Fibroblast of skin of scalp (primary cell): ENCODE measurements at places on chromosomes 1 and 21.

GRCh38 chr1:233367057-233367803 lies 39.7 kb downstream of the MAP3K21 start:
- no peak for DNase-seq

DNA sequence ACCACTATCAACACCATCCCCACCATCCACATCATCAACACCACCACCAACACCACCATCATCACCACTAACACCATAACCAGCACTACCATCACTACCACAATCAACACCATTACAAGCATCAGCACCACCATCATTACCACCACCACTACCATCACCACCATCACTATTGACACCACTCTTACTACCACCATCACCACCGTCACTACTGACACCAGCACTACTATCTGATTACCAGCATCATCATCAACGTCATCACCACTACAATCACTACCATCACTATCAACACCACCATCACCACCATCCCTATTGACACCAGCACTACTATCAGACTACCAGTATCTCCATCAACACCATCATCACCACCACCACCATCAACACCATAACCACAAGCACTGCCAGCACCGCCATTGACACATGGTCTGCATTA lies 106.1 kb upstream of the RUNX3 start:
- no peak for DNase-seq

- DNase-seq, result peak; percentile 19
Observed at GRCh38 chr1:151612501-151613281, 841 bp downstream of the SNX27 start.

DNA sequence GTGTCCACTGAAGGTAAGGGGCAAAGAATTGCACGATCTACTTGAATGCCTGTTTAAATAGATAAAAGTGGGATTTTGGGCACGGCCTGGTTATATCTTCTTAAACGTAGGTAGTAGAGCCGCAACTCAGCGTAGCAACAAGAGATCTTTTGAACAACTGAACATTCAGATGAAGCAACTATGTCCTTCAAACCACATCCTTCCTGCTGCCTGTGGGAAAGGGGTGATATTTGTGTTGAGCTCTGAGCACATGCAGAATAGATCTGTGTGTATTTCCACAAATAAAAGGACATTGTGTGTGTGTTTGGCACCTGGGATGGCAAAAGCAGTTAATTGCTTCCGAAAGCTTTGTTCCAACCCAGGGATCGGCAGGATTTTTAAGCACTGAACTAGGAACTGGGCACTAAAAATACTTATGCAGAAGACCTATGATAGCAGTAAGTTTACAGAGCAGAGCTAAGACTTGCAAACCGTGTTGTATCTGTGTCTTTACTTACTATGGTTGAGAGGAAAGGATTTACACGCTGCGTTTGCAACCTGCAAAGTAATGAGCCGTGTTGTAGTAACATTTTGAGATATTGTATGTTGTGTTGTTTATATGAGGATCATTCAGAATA lies 333.4 kb downstream of the CHRM3 start:
- no peak for DNase-seq

GRCh38 chr1:26417111-26417759 lies 6.6 kb downstream of the LIN28A start:
- peak; percentile 51 for DNase-seq

DNA sequence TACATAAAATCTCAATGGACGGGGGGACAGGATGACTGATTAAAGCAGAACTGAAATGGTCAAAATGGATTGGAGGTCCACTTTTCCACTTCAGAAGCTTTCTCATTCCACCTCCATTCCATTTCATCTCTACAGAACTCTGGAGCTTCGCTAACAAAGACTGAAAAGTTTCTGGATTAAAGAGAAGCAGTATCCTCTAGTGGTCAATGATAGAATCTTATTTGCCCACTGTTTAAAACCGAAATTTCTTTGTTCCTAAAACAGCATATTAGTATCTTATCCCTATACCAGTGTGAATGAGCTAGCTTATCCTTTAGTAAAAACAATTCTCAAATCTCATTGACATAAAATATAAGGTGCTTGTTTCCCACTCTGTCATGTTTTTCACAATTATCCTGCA lies 890.6 kb downstream of the KCNT2 start:
- peak; percentile 53 for DNase-seq

DNA sequence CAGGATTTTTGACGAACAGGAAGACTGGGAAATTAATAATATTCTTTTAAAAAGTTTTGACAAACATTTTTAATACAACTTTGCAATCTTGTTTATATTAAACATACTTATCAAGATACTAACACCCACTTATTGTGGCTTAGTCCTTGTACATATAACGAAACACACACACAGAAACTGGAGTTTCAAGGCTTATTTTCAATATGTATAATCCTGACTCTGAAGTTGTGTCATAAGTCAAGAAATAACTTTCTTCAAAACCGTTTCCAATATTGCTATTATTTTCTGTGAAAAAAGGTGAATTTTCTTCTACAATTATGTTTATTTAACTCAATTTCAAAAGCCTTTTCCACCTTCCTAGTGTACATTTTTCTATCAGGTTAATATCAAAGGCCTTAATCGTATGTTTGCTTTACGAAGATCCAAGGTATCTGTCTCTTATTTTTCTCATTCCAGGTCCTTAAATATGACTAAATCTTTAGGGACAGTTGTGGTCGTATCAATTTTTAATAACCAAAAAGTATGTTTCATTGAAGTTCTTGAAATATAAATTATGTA lies 1.8 kb downstream of the CDKN2C start:
- no peak for DNase-seq

DNA sequence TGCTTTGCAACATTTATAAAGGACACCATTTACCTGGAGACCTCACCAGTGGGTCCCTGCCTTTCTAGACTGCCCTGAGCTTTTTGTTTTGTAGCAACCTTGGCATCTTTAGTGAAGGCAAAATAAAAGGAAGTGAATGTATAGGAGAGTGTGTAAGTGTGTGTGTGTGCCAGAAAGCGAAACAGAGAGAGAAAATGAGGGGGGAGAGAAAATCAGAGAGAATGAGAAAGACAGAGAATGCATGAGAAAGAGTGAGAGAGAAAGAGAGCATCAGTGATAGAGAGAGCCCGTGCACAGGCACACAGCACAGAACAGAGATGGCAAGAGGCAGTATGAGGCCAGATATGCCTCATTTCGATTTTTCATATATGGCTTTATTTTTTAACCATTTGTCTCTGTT lies 57.5 kb downstream of the HSD3B1 start:
- DNase-seq, result no peak

- DNase-seq, result no peak
Observed at GRCh38 chr1:211739671-211740411, 64.4 kb upstream of the NEK2 start.

- DNase-seq, result peak; percentile 94
Observed at GRCh38 chr1:159881622-159882526, 18.1 kb downstream of the CFAP45 start.

DNA sequence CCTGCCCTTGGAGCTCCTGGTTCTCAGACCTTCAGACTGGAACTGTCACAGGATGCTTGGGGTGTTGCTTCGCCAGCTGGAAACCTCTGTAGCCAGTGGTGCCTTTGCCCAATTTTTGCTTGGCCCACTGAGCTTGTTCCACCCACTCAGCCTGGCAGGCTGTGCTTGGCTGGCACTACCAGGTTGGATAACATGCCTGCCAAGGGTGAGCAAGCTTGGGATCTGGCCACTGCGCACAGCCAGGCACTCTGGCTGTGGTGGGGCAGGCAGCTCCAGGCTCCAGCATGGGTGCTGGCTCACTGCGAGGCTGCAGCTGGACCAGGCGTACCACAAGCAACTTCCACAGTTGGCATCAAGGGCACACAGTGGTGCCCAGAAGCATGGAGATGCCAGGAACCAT lies 967.8 kb upstream of the NCAM2 start:
- no peak for DNase-seq

DNA sequence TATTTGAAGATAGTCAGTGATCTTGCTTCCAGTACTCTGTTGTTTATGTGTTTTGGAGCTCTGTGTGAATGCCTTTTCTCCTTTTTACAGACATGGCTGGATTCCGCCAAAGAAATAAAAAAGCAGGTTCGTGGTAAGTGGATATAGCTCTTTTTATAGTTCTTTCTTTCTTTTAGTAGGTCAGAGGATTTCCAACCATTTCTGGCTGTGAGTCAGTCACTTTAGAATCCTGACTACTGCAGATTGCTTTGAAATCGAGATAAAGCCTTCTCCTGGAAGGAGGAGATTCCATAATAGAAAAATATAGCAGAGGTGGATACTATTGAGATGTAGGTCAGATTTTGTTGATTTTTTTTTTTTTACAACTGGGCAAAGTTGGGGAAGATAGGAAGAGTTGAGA lies 97.4 kb downstream of the EPB41 start:
- no peak for DNase-seq

GRCh38 chr1:203629507-203630082 lies 3.0 kb downstream of the ATP2B4 start:
- DNase-seq, result peak; percentile 52

DNA sequence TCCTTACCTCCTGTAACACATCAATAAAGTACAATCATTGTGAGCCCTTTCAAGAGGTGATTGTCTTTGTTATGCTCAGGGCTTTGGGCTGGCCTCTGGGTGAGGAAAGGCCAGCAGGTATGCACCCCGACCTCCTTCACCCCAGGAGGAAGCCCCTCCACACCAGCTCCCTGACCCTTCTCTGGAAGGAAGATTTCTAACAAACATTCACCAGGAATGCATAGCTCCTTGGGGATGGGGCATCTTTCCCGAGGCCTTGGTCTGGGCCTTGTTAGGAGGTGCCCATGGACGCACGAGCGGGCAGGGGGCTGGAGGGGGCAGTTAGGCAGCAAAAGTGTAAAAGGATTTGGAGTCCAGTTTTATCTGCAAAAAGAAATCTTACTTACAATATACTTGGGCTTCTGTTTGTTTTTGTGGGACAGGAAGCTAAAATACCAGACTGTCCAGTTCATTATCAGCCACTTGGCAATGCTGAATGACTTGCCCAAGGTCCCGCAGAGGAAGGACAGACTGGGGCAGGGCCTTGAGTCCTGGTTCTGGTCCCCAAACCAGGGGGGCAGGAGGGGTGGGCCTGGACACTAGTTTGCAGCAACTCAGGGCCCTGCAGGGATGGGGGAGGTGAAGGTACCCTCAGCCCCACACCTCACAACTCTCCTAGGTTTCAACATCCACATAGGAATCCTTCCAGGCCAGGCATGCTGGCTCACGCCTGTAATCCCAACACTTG lies 10.1 kb downstream of the ZC3H12A start:
- DNase-seq, result no peak

- DNase-seq, result no peak
Observed at GRCh38 chr1:113674591-113674990, 84.7 kb downstream of the PHTF1 start.

DNA sequence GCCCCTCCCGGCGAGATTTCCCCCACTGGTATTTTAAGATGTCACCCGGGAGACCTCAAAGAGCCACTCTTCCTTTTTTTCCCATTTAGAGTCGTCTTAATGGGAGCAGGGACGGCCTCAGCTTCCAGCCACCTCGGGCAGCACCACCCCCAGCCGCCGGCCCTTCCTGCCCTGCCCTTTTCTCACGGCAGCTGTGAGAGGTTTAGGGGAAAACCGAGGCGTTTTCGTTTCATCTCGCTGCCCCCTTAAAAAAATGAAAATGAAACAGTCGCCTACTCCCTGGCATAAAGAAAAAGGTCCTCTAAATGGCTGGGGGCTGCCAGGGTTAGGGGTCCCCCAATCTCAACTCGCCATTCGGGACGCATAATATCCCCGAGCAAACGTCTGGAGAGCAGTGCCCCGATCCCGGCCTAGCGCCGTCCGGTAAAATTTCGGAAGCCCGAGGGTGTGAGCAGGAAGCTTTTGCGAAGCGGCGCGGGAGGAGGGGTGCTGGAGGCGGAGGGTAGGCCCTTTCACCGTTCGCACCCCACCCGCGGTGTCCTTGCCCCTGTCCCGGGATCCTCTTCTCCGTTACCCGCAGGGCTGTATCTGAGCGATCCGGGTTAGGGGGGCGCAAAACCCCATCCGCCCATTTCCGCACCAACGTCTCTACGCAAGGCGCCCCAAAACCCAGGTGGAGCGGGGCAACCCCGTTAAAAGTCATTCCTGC lies 1.2 kb downstream of the RUNX3 start:
- no peak for DNase-seq

DNA sequence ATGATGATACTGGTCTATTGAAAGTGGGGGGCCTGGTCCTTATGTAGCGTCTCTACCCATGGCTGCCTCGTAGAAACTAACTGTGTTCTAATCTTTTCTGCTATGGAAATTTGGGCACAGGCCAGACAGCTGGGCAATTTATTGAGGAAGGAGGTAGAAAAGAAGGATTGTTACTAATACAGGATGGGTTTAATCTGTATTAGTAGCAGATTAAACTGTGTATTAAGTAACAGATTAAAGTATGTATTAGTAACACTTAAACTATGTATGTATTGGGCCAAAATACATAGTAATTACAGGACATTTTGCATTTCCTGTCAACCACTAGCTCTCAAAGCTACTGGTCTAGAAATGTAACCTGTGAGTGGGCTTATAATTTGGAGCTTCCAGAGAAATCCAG lies 142.0 kb downstream of the MAST2 start:
- peak; percentile 50 for DNase-seq

DNA sequence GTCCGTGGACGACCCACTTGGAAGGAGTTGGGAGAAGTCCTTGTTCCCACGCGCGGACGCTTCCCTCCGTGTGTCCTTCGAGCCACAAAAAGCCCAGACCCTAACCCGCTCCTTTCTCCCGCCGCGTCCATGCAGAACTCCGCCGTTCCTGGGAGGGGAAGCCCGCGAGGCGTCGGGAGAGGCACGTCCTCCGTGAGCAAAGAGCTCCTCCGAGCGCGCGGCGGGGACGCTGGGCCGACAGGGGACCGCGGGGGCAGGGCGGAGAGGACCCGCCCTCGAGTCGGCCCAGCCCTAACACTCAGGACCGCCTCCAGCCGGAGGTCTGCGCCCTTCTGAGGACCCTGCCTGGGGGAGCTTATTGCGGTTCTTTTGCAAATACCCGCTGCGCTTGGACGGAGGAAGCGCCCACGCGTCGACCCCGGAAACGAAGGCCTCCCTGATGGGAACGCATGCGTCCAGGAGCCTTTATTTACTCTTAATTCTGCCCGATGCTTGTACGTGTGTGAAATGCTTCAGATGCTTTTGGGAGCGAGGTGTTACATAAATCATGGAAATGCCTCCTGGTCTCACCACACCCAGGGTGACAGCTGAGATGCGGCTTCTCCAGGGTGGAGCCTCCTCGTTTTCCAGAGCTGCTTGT lies 32.4 kb downstream of the PRMT2 start:
- DNase-seq, result peak; percentile 33

DNA sequence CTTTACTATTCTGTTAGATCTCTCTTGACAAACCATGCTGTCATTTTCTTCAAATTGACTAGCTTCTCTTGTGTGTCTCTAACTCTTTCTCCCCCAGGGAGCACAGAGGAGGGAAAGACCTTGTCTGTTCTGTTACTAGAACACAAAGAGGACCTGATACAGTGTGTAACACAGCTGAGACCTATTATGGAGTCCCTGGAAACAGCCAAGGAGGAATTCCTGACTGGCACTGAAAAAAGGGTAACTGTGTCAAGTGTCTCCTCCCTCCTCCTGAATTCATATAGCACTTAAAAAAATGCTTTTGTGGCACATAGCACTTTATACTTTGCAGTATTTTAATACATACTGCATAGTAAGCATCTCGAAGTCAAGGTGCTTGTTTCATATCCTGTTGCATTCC lies 50.6 kb downstream of the ZBTB40 start:
- DNase-seq, result no peak
